ENCODE measurements at places on chromosomes 13 and 19. TPM values are rescaled to one million over a fixed set of nuclear protein-coding genes. Genes with fewer than 3 reads are reported as not detected.

DNA sequence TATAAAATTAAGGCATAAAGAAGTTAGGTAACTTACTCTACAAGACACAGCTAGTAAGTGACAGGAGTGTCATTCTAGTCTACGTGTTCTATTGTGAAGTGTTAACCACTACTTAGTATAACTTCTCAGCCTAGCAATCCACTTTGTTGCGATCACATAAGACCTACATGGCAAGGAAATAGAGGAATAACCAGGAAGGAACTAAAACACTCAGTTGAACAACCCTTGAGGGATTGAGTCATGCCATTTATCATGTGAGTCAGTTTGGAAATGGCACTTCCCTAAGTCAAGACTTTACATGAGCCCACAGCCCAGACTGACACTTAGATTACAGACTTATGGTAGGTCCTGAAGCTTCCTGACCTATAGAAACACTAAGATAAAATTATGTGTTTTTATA is 279.5 kb upstream of the PCDH20 start:
- no peak for DNase-seq

DNA sequence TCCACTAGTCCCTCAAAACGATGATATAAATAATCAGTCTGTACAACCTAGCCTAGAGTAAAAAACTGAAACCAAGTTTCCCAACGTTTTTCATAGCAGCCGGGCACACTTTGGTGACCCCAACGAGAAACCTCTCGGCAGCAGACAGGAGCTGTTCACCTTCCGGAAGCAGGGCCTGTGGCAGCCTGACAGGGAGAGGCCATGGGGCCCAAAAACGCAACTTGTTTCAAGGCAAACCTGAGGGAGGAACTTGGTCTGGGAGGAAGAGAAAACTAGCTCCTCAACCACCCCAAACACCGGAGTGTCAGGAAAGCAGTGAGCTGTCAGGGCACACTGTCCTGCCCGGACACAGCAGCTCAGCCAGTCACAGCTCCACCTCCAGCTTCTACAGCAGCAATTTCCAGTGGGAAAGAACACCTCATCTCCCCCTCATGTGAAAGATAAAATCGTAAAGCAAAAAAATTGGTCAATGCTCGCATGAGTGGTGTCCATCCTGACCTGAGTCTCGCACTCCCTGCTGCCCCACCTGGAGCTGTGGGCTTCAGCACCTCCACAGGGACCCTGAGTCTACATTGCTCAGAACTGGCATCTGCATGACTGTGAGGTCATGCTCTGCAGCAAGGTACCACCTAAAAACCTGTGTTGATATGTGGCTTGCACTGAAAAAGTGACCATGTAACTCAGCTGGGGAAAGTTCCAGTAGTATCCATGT is 40.6 kb upstream of the LATS2 start:
- DNase-seq, result no peak

- no peak for DNase-seq
Measured at GRCh38 chr13:54945973-54946372, 1917.4 kb downstream of the OLFM4 start.

DNA sequence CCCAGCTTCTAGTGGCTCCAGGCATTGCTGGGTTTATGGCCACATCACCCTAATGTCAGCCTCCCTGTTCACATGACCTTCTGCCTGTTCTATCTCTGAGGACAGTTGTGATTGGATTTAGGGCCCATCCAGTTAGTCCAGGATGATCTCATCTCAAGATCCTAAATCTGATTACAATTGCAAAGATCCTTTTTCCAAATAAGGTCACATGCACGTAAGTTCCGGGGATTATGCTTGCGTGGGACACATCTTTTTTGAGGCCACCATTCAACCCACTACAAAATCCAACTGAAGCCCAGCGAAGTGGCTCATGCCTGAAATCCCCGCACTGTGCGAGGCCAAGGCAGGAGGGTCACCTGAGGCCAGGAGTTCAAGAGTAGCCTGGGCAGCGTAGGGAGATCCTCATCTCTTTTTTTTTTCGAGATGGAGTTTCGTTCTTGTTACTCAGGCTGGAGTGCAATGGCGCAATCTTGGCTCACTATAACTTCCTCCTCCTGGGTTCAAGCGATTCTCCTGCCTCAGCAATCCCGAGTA is 12.3 kb downstream of the PLD3 start:
- no peak for DNase-seq

DNA sequence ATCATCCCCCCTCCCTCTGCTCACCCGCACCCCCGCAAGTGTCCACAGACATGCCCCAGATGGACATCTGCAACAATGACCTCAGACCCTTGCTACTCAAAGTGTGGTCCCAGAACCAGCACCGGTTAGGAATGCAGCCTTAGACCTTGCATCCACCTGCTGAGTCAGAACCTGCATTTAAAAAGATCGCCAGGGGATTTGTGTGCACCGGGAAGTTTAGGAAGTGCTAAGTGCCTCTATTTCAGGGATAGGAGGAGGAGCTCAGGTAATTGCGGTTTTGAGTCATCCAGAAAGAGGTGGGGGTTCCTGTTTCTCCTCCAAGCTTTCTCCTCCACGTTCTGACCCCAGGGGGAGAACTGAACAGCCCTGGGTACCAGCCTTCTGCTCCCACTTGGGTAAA is 46.2 kb downstream of the CACNA1A start:
- DNase-seq, result no peak

The KL gene
- total RNA-seq, result 4.4 TPM

The POGLUT2 gene
- total RNA-seq, result 3.8 TPM

The TNFSF13B gene
- 7.0 TPM for total RNA-seq
